NCI-H187 treated with DMSO at 0.1 percent for 48 hours (cell line): ENCODE measurements at places on chromosomes 3 and 15.

GRCh38 chr3:106825962-106826605, 551.2 kb upstream of the CCDC54 start:
- DNase-seq: no peak

- DNase-seq: no peak
These were observed 27.2 kb downstream of the PLSCR4 start for GRCh38 chr3:146223401-146224373.

GRCh38 chr3:62601238-62602070, 228.1 kb upstream of the FEZF2 start:
- DNase-seq: no peak

GRCh38 chr3:99365396-99365795, 273.0 kb upstream of the COL8A1 start:
- DNase-seq: no peak

DNA sequence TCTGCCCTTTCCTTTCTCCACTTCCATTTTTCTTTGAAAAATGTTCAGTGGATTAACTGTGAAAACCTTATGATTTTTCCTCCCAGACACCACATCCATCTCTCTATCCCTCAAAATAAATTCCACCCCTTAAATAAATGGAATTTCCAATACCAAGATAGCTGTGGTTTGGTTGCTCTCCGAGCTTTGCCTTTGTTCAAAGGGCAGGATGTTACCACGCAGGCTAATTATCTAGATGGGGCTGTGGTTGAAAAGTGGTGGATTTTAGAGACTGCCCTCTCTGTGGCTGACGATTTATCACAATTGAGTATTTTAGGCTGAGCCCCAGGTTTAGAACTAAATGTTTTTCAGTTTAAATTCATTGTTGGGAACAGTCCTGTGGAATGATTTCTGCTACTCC, 36.9 kb upstream of the CMSS1 start:
- no peak for DNase-seq

- no peak for DNase-seq
These were observed 2.2 kb downstream of the VPS8 start for GRCh38 chr3:184814214-184814613.

DNA sequence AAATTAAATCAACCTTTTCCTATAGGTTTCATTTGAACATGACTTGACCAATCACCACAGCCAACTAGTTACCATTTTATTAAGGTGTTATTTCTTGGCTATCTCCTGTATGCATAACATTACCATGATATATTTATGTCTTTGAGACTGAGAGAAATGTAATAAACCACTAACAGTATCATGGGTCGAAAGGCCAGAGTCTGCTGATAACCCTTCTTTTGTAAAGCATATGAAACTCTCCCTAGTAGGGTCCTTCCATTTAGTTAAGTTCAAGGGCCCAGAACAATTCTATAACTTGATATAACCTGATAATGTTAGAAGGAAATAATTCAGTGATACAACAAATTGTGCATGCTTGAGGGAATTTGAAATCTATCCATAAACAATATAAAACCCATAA, 14.3 kb upstream of the DPH6 start:
- DNase-seq: no peak

GRCh38 chr3:50674349-50675178, at the start of gene DOCK3:
DOCK3 (plus strand) TSS chr3:50674927; CDS start chr3:50675264, 337 bp downstream.
- no peak for DNase-seq
